ENCODE measurements at places on chromosomes 5 and 9.

DNA sequence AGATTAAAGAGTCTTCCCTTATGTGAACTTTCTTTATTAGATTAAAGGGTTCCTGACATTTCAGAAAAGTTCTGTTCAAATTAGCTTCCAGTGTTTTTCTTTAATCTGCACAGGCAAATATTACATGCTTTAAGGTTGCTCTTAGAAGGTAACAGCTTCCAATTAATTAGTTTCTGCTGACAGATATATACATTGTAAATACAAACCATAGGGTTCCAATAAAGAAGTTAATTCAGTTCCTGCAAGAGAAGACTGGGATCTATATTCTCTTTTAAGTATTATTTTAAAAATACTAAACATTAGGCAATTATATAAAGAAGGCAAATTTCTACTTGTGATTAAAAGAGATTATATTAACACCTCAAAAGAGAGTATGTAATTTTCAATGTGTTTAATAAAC is 795.7 kb downstream of the MAT2B start:
- no peak for DNase-seq

GRCh38 chr9:9874270-9874669 is 738.5 kb downstream of the PTPRD start:
- DNase-seq: no peak

DNA sequence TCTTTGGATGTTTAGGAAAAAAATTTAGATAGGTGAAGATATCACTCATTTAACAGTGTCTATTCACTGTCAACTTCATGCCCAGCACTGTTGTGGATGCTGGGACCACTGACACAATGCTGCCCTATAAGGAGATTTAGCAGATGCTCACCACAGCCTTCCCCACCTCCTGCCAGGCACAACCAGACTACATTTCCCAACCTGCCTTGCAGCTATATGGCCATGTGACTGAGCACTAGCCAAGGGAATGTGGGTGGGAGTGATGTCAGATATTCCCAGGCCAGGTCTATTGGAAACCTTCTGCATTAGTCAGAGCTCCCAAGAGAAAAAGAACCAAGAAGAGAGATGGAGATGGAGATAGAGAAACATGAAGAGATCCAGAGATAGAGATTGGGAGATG is 302.6 kb upstream of the TAS2R1 start:
- no peak for DNase-seq

DNA sequence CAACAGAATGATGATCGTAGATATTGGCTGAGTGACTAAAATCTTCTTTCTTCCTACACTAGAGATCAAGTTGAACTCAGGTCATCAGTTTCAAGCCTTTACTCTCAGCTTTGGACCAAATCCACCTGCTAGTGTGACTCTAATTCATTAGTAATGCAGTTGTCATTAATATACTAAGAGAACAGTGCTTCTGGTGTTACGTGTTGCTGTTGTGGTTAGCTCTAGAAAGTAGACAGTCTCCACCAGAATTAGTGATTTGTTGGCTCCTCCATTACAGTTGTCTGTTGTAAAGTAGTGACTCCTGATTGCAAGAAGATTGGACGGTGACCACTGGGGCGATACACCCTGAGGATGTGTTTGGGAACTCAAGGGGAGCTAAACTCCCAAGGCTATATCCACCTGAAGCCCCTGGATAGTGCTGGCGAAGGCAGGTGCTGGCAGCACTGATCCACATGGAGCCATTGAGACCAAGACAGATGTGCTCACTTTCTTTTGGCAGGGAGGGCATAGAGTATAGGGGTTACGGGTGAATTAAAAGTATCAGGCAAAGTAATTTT is 3.1 kb downstream of the CAMK4 start:
- no peak for DNase-seq

DNA sequence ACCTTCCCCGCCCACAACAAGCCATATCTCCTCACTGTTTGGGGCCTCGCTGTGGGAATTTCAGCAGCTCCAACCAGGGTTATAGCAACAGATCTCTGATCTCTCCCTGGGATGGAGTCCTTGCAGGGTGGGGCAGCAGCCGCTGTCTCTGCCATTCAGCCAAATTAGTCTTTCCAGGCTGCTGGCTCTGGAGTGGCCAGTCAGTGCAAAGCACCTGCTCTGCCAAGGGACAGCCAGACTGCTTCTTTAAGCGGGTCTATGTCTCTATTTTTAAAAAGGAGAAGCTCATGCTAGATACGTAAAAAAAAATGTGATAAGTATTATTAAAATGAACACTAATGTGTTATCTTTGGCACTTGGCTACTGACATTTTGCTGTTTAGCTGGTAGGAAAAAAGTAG is 380.2 kb downstream of the CDH10 start:
- DNase-seq: no peak

DNA sequence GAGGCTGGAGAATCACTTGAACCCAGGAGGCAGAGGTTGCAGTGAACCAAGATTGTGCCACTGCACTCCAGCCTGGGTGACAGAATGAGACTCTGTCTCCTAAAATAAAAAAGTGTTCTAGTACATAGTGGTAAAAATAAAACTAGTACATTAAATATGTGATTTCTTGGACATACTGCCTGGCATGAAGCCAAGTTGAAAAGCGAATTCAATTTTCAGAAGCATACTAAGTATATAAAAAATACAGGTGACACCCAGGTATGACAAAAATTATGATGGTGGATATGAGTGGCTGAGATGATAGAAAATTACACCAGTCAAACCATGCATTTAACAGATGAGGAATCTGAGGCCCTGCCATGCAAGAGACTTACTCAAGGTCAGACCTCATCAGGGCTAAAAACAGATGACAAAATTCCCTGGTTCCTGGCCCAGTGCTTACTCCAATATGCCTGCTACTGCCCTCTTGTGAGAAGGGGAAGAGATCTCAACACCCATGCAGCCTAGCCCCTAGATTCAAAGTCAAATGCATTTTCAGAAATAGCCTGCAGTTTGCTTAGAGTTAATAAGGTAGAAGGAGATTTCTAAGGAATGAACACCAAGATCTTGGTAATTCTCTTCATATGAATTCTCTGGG is 46.6 kb upstream of the GNPDA1 start:
- no peak for DNase-seq

- peak; percentile 57 for DNase-seq
Measured at GRCh38 chr5:73387601-73388305, 60.8 kb downstream of the FOXD1 start.

DNA sequence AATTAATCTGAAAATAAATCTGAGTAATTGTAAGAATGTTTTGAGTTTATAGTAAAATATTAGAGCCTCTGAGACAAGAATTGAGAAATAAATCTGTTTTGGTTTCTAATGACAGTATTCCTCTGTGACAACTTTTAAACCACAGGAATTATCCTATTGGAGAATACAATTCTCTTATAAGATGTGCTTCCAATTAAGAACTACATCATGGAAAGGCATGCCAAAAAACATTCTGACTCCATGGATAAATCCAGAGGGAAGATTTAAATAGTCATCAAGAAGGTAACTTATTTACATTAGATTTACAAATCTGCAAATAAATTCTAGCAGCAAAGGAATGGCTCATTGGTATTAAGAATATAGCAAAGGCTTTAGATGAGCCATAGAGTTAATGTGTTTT is 178.3 kb upstream of the ACOT12 start:
- no peak for DNase-seq

GRCh38 chr5:95709967-95710650 is 21.0 kb upstream of the RHOBTB3 start:
- no peak for DNase-seq

DNA sequence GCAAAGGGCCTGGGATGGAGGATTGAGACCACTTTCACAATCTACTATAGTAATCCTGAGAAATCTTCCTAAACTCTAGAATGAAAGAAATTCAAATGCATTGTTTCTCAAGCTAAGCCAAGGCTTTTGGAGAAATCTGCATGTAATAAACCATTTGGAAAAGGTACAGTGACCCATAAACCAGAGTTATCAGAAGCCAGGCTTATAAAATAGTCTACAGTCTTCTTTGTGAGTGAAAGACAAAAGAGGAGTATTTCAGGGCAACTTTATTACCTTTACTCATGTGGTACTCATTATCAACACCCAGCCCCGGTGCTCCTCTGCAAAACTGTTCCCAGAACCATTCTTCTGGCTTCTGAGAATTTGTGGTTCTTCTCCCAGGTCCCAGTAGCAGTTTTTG is 87.0 kb downstream of the GALNT10 start:
- no peak for DNase-seq

DNA sequence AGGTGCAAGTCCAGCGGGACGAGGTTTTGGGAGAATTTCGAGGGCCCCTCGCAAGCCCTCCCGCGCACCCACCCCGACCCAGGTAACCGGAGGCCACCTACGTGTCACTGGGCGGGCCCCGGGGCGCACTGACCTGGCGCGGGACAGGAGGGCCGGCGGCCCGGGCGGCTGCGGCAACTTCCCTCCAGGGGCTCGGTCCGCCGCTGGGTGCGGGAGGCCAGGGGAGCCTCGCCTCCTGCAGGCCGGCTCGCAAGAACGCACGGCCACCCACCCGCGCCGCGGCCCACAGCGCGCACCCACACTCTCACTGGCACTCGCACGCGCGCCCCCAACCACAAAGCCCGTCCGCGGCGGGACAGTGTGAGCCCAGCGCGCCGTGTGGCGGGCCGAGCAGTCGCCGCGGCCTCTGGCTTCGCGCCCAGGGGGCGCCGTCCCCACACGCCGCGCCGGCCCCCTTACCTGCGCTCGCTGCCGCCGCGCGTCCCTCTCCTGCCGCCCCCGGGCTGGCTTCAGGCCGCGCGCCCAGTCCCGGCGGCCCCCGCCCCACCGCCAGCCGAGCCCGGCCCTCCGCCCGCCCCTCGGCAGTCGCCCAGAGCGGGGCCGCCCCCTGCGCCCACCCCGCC is 451 bp downstream of the LPAR1 start:
- DNase-seq: no peak

- no peak for DNase-seq
Measured at GRCh38 chr5:138789771-138790242, 36.6 kb downstream of the CTNNA1 start.

GRCh38 chr5:133821311-133821741 is 147.1 kb downstream of the C5orf15 start:
- no peak for DNase-seq

GRCh38 chr9:89466451-89467277 is 31.2 kb downstream of the SEMA4D start:
- DNase-seq: peak; percentile 21

DNA sequence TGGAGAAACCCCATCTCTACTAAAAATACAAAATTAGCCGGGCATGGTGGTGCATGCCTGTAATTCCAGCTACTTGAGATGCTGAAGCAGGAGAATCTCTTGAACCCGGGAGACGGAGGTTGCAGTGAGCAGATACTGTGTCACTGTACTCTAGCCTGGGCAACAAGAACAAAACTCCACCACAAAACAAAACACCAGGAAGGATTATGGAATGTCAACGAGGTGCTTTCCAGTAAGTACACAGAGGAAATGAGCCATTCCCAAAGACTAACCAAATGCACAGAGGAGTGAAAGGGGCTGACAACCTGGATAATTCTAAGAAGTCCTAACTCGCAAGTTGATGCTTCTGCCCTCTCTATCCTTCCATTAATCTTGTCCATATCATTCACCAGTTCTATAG is 126.1 kb upstream of the RETREG1 start:
- no peak for DNase-seq

DNA sequence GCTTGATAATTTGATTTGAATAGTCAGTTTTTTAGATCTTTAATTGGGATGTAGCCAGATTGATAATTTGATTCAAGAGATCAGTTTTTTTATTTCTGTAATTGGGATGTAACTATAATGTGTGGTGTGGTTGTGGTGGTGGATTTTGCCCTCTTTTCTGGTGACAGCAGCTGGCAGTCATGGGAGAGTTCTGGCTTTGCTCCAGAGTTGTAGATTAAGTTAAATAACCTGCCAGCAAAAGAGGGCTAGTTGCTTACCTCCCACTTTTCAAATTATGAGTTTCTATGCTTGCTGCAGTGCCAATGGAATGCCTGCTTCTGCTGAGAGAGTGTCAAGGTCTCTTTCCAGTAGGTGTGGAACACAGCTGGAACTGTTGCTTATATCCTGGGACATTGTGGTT is 315.1 kb downstream of the CCDC171 start:
- no peak for DNase-seq

DNA sequence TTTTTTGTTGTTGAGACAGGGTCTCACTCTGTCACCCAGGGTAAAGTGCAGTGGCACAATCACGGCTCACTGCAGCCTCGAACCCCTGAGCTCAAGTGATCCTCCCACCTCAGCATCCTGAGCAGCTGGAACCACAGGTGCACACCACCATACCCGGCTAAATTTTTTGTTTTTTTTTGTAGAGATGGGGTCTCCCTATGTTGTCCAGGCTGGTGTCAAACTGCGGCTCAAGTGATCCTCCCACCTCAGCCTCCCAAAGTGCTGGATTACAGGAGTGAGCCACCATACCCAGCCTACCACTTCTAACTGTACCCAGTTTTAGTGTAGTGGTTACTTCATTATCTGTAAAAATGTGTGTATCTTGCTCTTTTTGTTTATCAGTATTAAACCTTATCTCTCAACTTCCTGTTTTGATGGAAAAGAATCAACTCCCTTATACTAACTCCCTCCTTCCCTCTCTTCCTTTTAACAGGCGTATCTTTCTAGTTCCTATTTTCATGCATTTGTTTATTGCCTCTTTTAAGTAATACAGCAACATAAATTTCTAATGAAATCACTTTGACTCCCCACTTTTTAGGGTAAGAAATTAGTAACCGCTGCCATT is 33.1 kb downstream of the GRAMD2B start:
- DNase-seq: no peak

DNA sequence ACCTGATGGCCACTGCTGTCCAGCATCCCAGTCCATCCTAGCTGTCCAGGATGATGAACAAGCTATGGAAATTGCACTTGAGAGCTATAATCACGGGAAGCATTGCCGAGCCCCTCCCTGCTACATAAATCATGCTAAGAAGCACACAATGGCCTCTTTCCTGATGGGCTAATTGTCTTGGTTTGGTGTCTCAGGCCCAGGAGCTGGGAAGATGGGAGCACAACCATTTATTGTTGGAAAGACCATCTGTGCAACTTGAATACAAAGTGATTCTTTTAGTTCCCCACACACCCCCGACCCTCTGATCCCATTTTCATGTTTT is 80.4 kb downstream of the RGS3 start:
- no peak for DNase-seq

DNA sequence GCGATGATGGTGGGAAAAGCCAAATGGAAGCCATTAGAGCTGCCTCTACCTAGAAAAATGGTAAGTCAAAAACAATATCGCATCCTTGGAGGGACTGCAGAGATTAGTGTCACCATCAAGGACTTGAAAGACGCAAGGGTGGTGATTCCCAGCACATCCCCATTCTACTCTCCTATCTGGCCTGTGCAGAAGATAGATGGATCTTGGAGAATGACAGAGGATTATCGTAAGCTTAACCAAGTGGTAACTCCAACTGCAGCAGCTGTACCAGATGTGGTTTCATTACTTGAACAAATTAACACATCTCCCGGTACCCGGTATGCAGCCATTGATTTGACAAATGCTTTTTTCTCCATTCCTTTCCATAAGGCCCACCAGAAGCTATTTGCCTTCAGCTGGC is 23.8 kb downstream of the ERP44 start:
- DNase-seq: no peak

GRCh38 chr5:4551034-4551433 is 589.1 kb upstream of the ADAMTS16 start:
- DNase-seq: no peak

GRCh38 chr5:880816-881550 is 11.6 kb downstream of the BRD9 start:
- DNase-seq: no peak

GRCh38 chr5:124909734-124910133 is 163.3 kb upstream of the ZNF608 start:
- no peak for DNase-seq

GRCh38 chr5:17808566-17808965 is 174.3 kb downstream of the TAF11L14 start:
- DNase-seq: no peak

- DNase-seq: peak; percentile 47
Measured at GRCh38 chr9:131739133-131739958, 530 bp downstream of the RAPGEF1 start.
